Muscle of back (tissue), 13 donors: ENCODE measurements at places on chromosomes 5 and 9. TPM values are rescaled to one million over a fixed set of nuclear protein-coding genes. Genes with fewer than 3 reads are reported as not detected.

Gene PTGS1
- polyA plus RNA-seq, result 6.1 TPM

Gene BOD1
- 90.8 TPM for polyA plus RNA-seq

Gene TAF11L5
- not detected for polyA plus RNA-seq

Gene OR5C1
- polyA plus RNA-seq, result not detected

Gene BARHL1
- polyA plus RNA-seq, result not detected

Gene BRIX1
- polyA plus RNA-seq, result 37.6 TPM

Gene DND1
- not detected for polyA plus RNA-seq

Gene SGCD
- 85.5 TPM for polyA plus RNA-seq

Gene MLANA
- 0.82 TPM for polyA plus RNA-seq

Gene DCAF10
- polyA plus RNA-seq, result 18.5 TPM

Gene CARTPT
- polyA plus RNA-seq, result not detected

Gene ZNG1C
- polyA plus RNA-seq, result 14.4 TPM

Gene CARD9
- 1.2 TPM for polyA plus RNA-seq

Gene SEMA5A
- polyA plus RNA-seq, result 31.7 TPM

Gene ADCY2
- polyA plus RNA-seq, result 18.4 TPM

Gene CERCAM
- polyA plus RNA-seq, result 75.8 TPM

Gene KCNT1
- 6.9 TPM for polyA plus RNA-seq

Gene PDGFRB
- 170 TPM for polyA plus RNA-seq

Gene CER1
- 0.37 TPM for polyA plus RNA-seq

Gene TMEM215
- polyA plus RNA-seq, result 3.2 TPM

Gene ZNF367
- polyA plus RNA-seq, result 7.9 TPM

Gene PRELID2
- 4.1 TPM for polyA plus RNA-seq

Gene ELOVL7
- polyA plus RNA-seq, result 1.3 TPM

Gene JAKMIP2
- polyA plus RNA-seq, result 1.7 TPM

Gene CCDC69
- polyA plus RNA-seq, result 80.0 TPM

Gene NSD1
- polyA plus RNA-seq, result 44.4 TPM

Gene OR1L8
- polyA plus RNA-seq, result 0.12 TPM

Gene HMMR
- polyA plus RNA-seq, result 15.1 TPM

Gene SPATA31D3
- not detected for polyA plus RNA-seq

Gene CDX1
- polyA plus RNA-seq, result 0.13 TPM

Gene SAXO1
- polyA plus RNA-seq, result 0.14 TPM

Gene PLAC8L1
- not detected for polyA plus RNA-seq

Gene UBLCP1
- 20.9 TPM for polyA plus RNA-seq

Gene GRM6
- 0.42 TPM for polyA plus RNA-seq

Gene FBN2
- 149 TPM for polyA plus RNA-seq

Gene FABP6
- polyA plus RNA-seq, result not detected

Gene ZNF483
- polyA plus RNA-seq, result 1.5 TPM

Gene AQP3
- polyA plus RNA-seq, result 6.2 TPM

Gene FAM53C
- polyA plus RNA-seq, result 35.3 TPM

Gene PTGDS
- polyA plus RNA-seq, result 36.3 TPM

Gene ITGA1
- 24.0 TPM for polyA plus RNA-seq

Gene ORM2
- polyA plus RNA-seq, result not detected

Gene PROP1
- polyA plus RNA-seq, result not detected

Gene PCDHGB4
- polyA plus RNA-seq, result 2.5 TPM

Gene C9orf50
- polyA plus RNA-seq, result not detected

Gene NOTCH1
- 34.7 TPM for polyA plus RNA-seq

Gene C9orf153
- polyA plus RNA-seq, result 0.28 TPM

Gene FOXD4L5
- polyA plus RNA-seq, result 1.1 TPM

Gene C1QTNF2
- polyA plus RNA-seq, result 27.6 TPM

Gene KIAA0825
- 3.3 TPM for polyA plus RNA-seq

Gene RGMB
- polyA plus RNA-seq, result 46.3 TPM
